T-helper 2 cell treated with Interferon-gamma antibody and Interleukin-4, amounts not matched to agents 5 μg/mL and 100 μg/mL, for 36 hours (primary cell): ENCODE measurements at places on chromosomes 12 and 14.

DNA sequence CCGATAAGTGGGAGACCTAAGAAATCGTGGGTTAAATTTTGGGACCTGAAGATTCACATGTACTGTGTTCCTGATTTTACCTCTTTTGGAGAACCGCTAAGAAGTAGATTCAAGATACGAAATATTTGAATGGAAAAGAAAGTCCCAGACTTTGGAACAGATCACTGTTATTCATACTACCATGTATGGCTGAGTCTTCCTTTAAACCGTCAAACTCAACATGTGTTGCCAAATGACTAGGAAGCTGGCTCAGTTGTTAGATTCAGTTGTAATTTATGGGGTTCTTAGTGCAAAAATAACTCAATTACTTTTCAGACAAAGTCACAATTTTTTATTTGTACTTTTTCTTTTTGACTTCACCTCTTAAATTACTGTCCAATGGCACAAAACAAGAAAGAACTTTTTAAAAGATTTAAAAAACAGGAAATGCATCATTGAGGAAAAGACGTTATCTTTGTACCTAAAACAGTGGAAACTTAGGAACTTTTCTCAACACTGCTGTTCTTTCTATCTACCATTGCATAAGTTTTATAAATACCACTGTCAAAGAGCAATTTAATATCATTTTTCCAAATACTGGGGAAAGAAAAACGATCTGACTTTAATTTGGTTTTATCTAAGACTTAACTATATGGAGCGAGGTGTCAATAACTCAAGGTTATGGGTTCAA lies 15.7 kb downstream of the RERG start:
- DNase-seq: no peak

- DNase-seq: no peak
Measured at GRCh38 chr14:93924592-93925355, 2.4 kb upstream of the FAM181A start.

- DNase-seq: no peak
Measured at GRCh38 chr14:49858383-49858782, 5.8 kb upstream of the NEMF start.

GRCh38 chr12:97500537-97500936 lies 37.9 kb downstream of the RMST start:
- DNase-seq: no peak

DNA sequence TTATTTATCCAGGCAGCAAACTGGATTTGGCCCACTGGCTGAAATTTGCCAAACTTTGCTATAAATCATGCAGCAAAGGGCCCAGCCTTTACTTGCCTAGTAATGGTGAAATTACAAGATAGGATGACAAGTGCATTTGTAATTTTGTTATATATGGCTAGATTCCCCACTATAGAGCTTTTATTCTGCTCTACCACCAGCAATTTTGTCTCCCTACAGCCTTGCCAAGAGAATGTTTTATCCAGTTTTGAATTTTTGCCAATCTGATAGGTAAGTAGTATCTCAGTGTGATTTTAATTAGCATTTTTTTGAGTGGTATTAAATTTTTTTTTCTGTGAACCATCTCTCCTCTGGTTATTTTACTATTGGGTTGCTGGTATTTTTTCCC lies 161.6 kb downstream of the SLC41A2 start:
- no peak for DNase-seq

GRCh38 chr12:70843363-70843762 lies 77.2 kb downstream of the PTPRR start:
- no peak for DNase-seq

GRCh38 chr12:1533602-1534304 lies 60.6 kb downstream of the FBXL14 start:
- DNase-seq: peak; percentile 73

DNA sequence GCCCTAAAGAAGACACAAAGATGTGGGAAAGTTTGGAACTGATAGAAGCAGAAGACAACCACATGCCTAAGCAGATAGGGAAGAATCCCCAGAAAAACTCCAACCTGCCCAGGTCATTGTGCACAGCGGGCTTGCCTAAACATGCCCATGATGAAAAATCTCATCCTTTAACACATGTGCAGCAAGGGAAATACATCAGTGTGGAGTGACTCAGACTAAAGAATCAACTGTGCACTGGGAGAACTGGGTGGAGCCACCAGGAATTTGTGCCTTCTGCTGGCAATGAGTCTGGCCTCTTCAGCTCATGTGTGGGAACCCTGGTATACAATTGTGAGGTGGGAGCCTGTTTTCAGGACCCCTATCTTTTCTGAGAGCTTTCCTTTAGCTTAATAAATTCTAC lies 398.5 kb downstream of the FSCB start:
- DNase-seq: no peak

DNA sequence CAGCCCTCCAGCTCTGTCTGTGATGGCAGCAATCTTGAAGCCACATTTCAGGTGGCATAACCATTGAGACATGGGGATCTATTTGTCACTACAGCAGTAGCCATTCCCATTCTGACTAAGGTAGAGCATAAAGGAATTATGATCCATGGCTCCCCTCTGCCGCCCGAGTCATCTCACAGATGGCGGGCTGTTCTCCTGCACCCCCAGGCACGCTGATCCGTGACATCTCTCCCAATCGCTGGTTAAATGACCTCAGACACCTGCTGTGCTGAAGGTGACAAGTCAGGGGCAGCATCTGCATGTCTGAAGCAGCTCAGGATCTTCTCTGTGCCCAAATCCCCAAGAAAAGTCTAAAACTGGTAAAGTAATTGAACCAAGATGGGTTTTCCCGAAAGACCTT lies 124.3 kb downstream of the ZFP36L1 start:
- no peak for DNase-seq

DNA sequence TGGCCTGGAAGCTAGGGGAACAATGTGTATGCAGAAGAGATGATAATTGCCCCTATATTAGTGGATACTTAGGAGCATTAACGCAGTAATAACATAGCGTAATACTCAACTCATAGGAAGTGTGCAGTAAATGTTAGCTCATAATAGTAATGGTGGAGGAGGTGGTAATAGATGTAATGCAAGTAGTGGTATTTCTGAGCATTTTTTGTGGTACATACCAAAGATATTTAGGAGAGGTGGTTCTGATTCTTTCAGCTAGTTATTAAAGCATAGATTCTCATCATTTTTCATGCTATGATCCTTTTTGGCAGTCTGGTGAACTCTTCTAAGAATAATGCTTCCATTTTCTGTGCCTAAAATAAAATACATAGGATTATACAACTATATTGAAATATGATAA lies 233.1 kb downstream of the PTPRO start:
- no peak for DNase-seq

- no peak for DNase-seq
Measured at GRCh38 chr14:75823334-75823733, 158.5 kb downstream of the TGFB3 start.

GRCh38 chr12:95551305-95551704 lies at the start of gene USP44:
Gene USP44 (minus strand): TSS chr12:95551476. CDS start chr12:95534256, 17,220 bp downstream.
- DNase-seq: no peak

DNA sequence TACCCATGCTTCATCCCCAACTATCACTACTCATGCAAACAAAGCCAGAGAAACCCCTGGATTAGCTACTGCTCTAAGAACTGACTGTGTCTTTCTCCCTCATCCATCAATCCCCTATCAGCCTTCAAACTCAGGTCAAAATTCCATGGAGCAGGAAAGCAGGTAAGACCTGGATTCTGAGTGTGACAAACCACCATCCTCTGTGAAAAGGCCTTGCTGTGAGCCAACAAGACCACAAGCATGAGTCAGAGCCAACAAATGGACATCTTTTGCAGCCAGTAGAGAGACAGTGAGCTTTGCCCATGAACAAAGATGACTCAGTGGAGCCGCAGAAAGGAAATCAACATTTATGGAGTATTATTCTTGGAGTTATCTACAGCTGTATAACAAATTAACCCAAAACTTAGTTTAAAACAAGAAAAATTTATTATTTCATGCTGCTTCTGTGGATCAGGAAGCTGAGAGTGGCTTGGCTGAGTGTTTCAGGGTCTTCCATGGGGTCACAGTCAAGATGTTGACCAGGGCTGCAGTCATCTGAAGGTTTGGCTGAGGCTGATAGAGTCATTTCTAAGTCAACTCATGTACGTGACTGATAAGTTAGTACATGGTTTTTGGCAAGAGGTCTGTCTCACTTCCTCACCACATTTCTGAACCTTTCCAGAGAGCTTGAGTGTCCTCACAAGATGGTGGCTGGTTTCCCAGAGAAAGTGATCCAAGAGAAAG lies 61.1 kb downstream of the PITPNM2 start:
- DNase-seq: peak; percentile 21

DNA sequence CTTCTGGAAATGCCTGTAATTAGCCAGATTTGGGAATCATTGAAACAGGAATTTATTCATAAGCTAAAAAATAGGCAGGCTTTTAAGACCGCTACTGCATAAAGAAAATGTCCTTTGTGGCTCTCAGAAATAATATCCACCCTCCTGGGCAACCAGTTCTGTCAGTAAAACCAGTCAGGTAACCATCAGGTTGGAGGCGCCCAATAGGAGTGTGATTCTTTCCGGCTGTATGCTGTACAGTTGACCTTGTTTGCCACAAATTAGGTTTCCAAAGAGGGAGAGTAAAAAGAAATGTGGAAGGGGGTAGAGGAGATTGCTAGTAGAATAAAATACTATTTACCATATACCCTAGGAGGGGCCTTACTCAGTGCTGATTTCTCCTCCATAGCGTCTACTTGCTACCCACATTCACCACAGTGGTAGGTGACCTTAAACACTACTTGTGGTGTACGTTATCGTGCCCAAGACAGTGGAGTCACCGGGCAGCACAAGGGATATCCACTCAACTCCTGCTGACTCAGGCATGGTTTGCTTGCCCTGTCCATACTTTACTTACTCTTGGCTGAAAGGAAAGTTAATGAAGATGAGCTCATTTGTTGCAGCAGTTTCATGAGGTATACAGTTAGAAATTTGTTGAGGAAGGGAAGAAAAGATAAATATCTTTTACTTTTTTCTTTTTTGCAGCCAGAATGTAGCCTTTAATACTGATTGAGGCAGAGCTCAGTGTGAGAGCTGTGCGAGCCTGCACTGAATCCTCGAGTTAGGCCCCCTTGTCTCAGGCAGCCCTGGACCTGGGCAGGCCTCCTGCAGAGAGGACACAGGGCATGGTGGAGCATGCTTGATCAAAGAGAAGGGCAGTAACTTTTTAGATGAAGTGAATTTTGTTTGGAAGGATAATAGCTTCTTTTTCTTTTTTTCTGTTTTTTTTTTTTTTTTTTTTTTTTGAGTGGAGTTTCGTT lies 76.7 kb downstream of the DIP2B start:
- DNase-seq: no peak

DNA sequence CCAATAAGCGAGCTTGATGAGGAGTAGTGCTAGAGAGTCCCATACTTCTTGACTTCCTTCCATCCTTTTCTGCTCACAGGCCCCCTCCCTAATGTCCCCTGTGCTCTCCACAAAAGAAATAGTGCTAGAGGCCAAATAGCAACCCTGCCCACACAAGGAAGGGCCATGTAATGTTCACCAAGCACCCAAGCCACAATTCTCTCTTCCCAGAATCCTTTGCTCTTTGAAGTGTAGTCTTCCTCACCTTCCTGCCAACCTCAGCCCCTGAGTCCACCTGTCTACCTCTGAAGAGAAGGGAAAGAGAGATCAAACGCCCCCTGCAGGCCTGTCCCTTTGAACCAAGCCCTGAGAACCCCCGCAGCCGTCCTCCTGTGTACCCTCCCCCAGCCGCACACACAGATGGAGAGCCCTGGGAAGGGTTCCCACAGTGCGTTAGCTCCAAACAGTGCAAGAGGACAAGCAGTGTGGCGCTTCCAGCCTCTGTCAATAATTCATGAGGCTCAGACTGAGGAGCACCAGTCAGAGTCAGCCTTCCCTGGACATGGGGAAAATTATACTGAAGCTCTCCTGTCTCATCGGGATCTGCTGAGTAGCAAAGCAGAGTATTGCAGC lies 1.9 kb upstream of the DHRS4 start:
- no peak for DNase-seq

DNA sequence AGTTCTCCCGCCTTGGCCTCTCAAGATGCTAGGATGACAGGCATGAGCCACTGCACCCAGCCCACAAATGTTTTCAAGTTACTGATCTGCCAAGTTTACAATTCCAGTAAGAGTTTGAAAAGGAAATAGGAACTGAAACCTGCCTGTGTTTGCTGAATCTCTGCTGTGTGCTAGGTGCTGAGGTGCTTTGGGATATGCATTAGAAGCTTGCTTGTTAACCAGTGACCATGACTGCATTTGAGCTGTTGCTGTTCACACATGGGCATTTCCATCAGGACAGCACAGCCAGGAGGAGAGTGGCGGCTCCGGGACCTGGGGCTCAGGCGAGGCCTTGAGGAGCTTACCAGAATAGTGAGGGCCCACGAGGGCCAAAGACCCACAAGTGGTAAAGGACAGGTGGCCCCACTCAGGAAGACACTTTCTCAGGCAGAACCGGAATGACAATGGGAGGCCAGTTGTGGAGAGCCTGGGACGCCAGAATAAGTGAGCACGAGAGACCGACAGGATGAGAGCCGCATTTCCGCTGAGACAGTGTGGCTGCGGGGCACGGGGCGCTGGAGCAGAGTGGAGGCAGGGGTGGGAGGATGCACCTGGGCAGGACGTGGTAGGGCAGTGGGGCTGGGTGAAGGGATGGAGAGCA lies 54.5 kb upstream of the MMP17 start:
- no peak for DNase-seq

DNA sequence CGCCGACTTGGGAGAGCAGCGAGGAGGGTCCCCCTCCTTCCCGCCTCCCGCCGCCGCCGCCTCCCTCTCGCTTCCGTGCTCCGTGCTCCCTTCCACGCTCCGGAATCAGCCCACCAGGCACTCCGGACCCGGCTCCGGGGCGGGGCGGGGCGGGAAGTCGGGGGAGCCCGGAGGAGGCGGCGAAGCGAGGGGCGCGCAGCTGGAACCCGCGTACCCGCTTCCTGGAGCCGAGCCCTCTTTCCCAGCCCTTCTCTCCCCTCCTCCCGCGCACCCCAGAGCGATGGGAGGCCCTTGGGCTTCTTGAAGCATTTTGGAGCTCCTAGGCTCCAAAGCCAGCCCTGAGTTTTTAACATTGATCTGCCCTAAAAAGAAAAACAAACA lies at the start of gene SYNDIG1L:
TSS of gene SYNDIG1L (minus strand) at position 9 of the 381 bp plus-strand sequence. CDS start 16,466 bp downstream, outside the sequence.
- DNase-seq: no peak

GRCh38 chr14:92334050-92334449 lies 11.1 kb downstream of the SLC24A4 start:
- DNase-seq: no peak

- DNase-seq: no peak
Measured at GRCh38 chr12:92745856-92746550, 43.2 kb downstream of the PLEKHG7 start.

GRCh38 chr14:47262801-47263200 lies 412.6 kb downstream of the MDGA2 start:
- no peak for DNase-seq
